Brain (organoid and tissue), 16 donors: ENCODE measurements at places on chromosomes 7 and 10. TPM values are rescaled to one million over a fixed set of nuclear protein-coding genes. Genes with fewer than 3 reads are reported as not detected.

DNA sequence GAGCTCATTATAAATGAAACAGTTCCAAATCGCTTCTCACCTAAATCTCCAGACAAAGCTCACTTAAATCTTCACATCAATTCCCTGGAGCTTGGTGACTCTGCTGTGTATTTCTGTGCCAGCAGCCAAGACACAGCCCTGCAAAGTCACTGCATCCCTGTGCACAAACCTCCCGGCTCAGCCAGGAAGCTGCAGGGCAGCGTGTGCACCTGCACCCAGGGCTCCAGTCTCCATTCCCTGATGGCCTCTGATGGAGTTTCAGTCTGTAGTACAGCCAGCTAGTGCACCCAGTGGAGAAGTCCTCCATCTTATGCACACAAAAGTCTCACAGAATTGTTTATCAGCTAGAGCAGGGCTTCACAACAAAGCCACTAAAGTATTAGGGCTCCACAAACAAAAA, 51.1 kb upstream of the PRSS58 start:
- no peak for DNase-seq

DNA sequence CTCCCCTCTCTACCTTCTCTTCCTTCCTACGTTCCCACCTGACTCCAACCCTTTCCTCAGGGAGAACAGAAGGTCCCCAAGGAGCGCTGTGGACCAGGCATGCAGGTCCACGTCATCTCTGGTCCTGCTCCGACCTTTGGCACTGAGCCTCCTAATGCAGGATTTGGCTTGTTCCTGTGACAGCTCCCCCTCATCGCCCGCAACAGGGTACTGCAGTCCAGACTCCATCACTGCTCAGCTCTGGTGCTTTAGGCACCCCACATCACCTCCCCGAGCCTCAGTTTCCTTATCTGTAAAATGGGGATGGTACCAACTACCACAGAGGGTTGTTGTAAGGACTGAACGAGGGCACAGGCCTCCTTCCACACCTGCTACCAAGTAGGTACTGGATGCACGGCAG, 54.6 kb downstream of the FHIP2A start:
- DNase-seq, result no peak

The SFTPA2 gene
- 0.29 TPM for polyA plus RNA-seq

The FAM221A gene
- 21.0 TPM for polyA plus RNA-seq

The CPA5 gene
- polyA plus RNA-seq, result 2.3 TPM

The TSPAN33 gene
- polyA plus RNA-seq, result 15.1 TPM

The PRKCQ gene
- 5.1 TPM for polyA plus RNA-seq

DNA sequence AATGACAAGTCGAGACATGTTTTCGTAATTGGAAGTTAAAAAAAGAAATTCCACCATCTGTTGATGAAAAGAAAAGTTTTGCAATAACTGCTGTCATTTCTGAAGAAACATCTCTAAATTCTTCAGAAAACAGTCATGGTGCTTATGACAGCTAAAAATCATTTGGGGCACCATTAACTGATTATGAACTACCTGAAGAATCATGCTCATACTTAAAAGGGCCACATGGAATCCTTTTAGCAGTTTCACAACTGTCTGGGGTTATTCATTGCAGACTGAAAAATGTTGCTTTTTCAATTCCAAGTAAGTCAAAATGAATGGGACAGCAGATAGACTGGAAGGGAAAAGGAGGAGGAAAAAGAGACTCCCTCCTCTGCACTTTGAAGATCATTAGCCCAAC, 134.2 kb downstream of the CHN2 start:
- no peak for DNase-seq

DNA sequence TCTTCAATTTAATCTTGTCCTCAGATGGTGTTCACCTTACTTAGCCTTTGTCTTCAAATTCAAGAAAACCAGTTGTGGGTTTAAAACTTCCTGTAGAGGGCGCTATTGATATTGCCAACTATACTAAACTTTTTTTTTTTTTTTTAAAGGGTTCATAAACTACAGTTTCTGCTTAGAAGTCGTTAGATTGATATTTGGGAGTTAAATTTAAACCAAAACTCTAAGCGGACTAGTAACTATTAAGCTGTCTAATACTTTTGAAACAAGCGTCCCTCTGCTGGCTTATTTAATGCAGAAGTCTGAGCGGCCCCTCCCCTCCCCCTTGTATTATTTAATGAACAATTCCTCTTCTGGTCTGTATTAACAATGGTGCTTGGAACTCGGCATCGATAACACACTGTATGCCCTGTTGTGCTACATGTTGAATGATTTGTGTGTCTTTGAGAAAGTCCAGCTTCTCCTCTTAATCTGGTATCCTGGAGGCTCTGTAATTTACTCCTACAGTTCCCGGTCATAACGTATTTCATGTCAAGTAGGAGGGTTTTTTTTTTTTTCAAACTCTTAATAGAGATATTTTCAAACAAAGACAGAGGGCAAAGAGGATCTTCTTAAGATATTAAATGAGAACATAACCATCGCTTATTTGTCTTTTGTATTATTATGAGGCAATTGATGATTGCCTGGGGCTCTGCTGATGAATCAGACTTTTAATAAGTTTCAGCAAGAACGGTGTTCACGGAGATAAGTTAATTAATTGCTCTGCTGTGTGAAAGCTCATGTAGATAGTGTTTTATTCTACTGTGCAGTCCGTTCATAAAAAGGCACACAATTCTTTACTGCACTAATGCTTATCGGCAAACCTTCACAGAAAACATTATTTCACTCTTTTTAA, 22.6 kb upstream of the CREB5 start:
- DNase-seq, result peak; percentile 77

DNA sequence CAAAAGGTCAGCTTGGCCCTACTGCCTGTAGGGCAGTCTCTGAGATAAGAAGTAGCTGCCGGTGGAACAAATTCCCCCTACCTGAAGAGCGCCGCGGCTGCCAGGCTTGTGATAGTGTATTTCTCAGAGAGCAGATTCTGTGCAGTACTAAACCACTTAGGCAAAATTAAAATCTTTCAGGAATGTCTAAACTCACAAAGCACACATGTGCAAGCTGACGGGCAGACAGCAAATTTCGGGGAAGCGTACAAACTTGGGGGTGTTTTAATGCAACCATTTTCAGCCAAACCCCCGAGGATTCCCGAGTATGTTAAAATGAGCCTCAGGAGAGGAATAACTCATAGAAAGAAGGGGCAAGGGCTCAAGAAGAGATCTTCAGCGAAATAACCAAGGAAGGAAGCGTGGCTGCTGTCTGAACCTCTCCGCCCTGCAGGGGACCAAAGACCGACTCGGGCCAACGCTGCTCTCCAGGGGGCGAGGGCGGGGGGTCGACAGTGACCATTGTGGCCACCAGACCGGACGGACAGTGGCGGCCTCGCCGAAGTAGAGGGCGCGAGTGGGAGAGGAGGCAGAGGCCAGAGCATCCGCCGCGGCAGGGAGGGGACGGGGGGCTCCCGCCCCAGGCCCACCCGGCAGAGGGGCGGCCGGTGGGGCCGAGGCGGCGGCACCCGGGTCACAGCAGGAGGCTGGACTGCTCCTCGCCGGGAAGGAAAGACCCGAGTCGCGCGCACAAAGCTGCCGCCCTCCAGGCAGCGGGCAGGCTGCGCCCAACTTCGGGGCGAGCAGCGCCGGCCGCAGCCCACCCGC, 819 bp downstream of the HYCC1 start:
- DNase-seq, result peak; percentile 40

GRCh38 chr7:40887099-40887498, 752.3 kb downstream of the SUGCT start:
- DNase-seq, result no peak

DNA sequence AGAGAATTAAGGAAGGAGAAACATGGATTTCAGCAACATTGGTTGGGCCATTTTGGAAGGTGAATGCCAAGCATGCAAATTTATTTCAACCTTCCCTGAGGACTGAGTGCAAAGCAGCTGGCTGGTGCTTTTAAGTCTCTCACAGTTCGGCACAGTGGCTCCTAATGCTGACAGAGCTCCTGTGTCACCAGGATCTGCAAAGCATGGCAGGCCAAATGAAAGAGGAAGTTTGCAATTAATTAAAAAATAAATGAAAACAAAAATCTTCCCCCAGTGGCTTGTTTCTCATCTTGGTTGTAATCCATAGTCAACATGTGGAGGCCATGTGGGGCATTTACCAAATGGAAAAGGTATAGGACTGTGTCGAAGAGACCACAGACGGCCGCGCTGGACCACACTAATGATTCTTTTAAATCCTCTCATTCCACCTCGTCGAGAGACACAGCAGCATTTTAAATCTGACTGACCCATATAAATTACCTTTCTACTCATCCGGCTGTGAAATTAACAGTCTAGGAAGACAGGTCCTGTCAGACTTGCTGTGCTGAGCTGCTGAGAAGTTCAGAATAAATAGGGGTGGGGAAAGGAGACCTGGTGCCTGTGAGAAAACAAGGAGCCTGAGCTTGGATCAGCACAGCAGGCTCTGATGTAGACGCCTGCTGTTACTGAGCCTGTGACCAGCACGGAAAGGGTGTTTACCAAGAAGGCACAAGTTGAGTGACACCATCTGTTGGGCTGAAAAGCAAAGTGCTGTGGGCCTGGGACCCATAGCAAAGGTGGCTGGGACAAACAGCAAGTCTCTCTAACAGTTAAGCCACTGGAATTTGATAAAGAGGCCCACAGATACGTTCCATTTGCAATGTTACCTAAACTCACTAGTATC, 136.0 kb upstream of the COL1A2 start:
- DNase-seq, result peak; percentile 11

DNA sequence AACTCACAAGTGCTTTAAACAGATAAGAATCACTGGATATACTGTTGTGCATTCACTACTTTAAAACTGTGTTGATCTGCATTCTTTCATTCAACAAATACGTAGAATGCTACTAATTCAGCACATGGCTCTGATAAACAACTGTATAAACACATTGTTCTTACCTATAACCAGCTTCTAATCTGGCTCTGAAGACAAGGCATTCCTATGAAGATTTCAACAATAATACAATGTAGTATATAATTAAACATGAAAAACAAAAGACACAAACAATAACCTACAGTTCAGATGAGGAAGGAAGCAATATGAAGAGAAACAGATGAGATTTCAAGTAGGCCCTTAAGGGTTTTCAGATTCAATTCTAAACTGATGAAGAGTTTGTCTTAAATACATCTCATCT, 31.1 kb upstream of the ANLN start:
- DNase-seq, result no peak

The GNG11 gene
- polyA plus RNA-seq, result 6.1 TPM

DNA sequence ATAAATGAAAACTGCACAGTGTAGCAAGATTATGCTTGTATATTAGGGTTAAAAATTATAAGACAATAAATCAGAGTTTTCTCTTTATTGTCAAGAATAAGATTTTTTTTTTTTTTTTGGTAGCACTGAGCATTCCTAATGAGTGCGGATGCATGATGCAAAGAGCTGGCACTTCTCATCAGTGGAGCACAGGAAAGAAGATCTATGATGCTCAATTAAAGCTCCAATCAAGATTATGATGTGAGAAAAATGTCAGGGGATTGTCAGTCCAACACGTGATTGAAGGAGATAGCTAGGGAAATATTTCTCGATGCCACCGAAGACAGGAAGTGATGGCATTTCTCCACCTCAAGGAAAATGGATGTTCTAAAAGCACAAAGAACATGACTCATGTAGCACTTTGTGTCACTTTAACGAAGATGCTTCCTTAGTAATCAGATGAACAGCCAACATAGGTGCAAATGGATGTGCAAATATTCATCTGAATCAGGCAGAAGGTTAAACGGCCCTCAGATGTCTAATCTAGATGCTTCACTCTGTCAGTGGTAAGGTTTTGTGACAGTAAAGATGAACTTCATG, 240.9 kb downstream of the THSD7A start:
- no peak for DNase-seq

The AOC1 gene
- not detected for polyA plus RNA-seq

The VSTM2A gene
- polyA plus RNA-seq, result 5.9 TPM

GRCh38 chr7:8042796-8043535, 74.4 kb downstream of the GLCCI1 start:
- no peak for DNase-seq

- DNase-seq, result peak; percentile 37
Measured at GRCh38 chr10:97058521-97058920, 127.2 kb downstream of the SLIT1 start.

- DNase-seq, result no peak
Measured at GRCh38 chr10:103676851-103677417, 178.4 kb downstream of the SH3PXD2A start.

- DNase-seq, result no peak
Measured at GRCh38 chr10:125797424-125797823, 21.8 kb upstream of the MMP21 start.

The ABCC2 gene
- not detected for polyA plus RNA-seq

DNA sequence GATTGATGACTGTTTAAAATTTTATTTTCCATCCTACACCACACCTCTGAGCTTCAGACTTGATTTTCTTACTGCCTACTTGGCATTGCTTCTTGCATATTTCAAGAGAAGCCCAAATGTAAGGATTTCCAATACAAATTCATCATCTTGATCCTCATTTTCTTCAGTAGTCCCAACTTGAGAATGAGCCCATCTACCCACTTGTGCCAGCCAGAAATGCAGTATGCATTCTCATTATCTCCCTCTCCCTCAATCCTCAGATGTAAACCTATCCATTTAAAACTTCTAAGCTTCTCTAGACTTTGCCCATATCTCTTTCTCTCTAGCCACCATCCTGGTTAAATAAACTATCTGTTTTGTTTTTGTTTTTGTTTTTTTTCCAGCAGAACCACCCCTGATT, 22.4 kb upstream of the EGFR start:
- DNase-seq, result no peak

DNA sequence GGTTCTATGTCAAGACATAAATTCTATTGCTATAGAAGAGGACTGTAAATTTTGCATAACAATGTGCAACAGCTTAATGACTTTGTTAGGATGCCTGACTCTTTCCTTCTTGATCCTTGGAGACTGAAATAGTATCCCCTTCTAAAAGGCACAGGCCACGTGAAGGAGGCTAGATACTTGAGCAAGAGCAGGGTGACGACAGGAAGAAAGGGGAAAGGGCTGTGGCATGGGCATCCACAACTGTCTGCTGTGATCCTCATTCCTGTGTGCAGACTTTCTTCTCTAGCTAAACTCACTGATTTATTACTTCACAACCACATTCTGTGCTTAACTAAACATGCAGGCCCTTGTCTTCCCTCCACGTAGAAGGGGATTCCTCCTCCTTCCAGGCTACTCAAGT, 1111.8 kb upstream of the C7orf33 start:
- DNase-seq, result no peak

GRCh38 chr10:44258019-44258418, 126.9 kb downstream of the CXCL12 start:
- no peak for DNase-seq
